ENCODE measurements at places on chromosomes 12 and 14.

DNA sequence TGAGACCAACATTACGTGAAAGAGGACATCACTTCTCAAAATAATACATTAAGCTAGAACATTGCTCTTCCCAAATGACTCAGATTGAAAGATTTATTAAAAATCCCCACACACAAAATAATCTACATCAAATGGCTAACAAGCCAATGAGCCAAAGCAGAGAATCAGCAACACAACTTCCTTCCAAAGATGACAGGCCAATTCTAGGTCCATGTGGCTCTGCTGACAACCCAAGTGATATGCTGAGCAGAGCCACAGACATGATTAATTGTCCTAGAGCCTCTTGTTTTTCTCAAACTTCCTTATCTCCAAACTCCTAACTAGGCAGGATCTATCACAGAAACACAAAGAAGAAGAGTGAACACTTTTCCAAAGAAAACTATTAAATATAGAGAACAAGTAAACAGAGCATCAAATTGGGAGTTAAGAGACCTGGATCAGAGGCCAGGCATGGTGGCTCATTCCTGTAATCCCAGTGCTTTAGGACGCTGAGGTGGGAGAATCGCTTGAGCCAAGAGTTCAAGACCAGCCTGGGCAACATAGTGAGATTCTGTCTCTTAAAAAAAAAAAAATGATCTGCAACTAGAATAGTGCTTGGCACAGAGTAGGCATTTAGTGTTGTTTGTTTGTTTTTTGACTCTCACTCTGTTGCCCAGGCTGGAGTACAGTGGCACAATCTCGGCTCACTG is 38.5 kb downstream of the SENP1 start:
- no peak for DNase-seq

- DNase-seq, result no peak
Measured at GRCh38 chr14:65211341-65211987, 109.1 kb upstream of the MAX start.

DNA sequence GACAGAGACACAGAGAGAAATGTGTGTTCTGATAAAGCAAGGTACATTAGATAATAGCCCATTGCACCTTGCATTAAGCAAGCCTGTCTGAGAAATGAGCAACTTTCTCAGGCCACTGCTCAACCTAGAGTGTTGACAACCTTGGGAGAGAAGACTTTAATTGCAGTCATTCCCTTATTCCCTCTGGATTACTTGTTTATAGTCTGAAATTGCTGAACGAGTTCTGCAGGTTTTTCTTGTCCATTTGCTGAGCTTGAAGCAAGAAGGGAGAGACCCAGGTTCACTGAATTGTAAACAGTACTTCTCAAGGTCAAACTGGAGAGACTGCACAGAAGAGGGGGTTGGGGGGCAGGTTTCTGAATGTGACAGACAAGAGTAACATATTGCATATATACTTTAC is 159.4 kb upstream of the PLEKHG7 start:
- DNase-seq, result no peak

DNA sequence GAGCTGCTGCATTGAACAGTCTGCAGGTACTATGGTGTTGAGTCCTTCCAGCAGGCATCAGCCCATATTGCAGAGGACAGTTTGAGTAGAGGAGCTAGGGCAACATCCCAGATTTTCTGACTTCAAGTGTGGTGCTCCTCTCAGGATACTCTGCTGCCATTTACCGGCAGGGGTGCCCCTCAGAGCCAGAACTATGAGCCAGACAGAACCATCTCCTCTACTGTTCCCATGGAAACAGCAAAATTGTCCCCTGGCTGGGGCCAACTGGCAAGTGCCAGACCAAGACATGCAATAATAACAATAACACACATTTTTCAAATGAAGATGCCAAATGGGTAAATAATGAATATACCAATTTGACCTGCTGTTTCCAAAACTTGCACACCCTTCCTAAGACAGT is 102.9 kb downstream of the ADCK1 start:
- no peak for DNase-seq

Data from cortex of kidney (tissue), 1 donor.